NCI-H446 treated with DMSO at 0.1 percent for 48 hours (cell line): ENCODE measurements at places on chromosomes 6 and 20.

DNA sequence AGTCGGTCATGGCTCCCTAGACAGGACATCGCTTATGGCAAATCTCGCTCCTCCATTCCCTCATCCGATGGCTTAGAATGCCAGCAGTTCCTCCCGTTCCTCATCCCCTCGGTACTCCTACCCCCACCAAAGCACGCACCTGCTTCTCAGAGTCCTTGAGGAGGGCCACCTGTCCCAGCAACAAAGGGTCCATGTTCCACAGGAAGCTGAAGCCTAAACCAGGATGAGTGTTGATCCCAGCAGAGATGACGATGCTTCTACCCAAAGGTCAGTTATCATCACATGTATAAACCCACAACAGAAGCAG, 111.2 kb downstream of the THBS2 start:
- no peak for DNase-seq

DNA sequence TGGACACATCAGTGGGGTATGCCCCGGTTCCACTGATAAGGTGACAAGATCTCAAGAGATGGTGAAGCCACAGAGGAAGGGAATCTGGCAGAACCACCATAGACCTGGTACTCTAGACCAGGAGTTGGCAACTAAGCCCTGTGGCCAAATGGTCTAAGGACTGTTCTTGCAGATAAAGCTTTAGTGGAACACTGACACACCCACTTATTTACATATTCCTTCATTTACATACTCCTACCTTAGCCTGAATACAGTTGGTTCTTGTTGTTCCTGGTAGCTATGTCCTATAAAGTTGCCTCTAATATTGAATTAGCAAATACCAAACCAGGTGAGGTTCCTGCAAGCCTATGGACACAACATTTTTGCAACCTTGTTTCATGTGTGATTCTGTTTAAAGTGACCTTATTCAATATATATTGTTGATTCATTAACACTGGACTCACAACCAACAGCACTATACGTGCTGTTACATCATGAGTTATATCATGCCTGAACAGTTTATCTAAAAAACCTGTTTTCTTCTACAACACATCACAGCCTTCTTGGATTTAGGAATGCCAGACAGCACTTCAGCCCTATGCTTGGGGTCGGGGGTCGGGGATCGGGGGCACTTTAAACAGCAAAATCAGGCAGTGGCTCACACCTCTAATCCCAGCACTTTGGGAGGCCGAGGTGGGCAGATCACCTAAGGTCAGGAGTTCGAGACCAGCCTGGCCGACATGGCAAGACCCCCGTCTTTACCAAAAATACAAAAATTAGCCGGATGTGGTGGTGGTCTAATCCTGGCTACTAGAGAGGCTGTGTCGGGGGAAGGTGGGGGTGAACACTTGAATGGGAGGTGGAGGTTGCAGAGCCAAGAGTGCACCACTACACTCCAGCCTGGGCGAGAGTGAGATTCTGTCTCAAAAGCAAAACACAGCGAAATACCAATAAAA, 2.5 kb downstream of the CCDC167 start:
- DNase-seq, result no peak

DNA sequence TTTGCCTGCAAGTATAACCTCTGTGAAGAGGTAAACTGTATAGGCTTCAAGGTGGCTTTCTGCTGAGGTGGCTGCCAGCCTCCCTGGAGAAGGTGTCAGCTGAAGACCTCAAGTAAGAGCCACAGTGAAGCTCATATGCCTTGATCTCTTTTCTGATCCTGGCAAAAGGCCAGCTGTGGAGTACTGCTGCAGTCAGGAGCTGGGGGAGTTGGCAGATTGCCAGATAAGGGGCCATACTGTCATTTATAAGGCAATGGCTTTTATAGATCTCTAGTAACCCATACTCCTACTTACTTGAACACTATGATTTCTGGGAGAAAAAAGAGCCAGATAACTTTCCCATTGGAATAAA, 8.8 kb upstream of the CEP85L start:
- DNase-seq, result peak; percentile 51

DNA sequence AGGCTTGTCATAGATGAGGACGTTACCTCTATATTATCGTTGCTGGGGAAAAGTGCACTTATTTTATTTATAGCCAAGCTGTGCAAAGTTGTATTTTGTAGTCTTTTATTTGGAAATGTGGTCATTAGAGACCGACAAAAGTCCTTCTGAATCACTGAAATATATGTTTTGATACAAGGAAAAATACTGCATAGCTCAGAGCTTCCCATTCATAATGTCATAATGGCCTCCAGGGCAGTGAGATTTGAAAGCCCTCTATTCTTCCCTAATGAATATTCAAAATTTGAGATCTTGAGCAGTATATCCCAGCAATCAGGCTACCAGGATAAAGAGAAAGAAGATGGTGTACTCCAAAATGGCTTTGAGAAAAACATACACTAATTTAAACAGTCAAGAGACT, 64.6 kb downstream of the CAP2 start:
- no peak for DNase-seq

DNA sequence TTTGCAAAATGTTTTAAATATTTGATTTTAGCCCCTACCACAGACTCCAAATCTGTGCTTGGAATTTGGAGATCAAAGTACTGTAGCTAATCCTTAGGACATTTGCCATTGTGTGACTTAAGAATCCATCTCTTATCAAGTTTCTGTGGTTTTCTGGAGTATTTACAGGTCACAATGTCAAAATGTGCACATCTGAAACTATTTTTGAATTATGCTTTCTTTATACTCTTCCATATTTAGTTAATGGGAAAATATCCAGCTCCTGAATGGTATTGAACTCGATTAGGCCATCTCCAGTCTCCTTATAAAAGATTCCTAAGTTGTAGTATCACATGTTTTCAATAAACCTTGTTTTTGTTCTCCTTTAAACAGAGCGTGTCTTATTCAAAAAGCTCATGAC, 162.5 kb downstream of the KHDC1L start:
- DNase-seq, result no peak

DNA sequence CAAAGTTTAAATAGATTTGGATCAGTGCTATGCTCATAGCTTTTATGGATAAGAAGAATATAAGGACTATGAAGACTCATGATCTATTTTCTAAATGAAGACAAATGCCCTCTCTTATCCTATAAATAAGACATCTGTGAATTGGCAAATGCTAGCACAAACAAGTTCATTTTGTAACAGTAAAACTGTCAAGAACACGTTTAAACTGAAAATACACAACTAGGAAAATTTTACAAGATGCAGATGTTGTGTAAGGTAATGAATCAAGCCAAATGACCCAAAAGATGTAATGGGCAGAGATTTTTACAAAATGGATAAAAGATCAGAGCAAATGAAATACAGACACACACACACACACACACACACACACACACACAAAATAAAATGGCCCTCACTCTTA, 180.5 kb downstream of the MOXD1 start:
- no peak for DNase-seq

GRCh38 chr6:37491171-37491829, 8.4 kb downstream of the CCDC167 start:
- peak; percentile 74 for DNase-seq

- DNase-seq, result no peak
Observed at GRCh38 chr6:159013229-159013628, 13.2 kb upstream of the RSPH3 start.

DNA sequence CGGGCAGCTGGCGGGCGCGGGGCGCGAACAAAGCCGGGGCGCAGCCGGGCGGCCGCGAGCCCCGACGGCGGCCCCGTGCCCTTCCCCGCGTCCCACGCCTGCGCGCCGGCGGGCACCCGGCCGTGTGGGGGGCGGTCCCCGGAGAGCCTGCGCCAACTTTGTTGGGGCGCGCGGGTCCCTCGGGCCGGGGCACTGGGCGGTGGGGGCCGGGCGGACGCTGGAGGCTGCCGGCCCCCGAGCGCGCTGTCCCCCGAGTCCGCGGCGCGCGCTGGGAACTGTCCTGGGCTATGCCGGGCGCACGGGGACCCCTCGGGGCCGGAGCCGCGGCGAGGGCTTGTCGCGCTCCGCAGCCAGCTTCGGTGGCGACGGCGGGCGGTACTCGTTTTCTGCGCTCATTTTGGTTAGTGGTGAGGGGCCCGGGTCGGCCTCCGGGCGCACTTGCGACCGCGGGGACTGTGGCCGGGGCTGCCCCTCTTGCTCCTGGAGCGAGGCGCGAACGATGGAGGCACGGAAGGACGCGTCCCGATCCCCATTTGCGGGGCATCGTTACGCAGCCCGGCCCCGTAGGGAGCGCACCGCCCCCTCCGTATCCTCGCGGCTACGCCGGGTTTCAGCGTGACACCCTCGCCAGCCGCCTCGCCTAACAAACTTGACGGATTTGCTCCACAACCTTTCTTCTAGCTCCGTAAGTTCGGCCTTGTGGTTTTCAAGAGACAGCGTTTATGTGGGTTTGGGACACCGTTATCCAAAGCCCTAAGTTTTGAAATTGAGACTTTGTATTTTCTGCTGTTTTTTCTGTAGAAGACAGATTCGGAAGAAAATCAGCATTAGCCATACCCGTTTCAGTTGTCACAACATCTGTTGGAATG, 622 bp downstream of the SS18L1 start:
- DNase-seq, result no peak

GRCh38 chr6:97133067-97133466, 149.9 kb downstream of the MMS22L start:
- DNase-seq, result no peak

- no peak for DNase-seq
Observed at GRCh38 chr20:61802721-61803311, 262.9 kb downstream of the TAF4 start.

- peak; percentile 68 for DNase-seq
Observed at GRCh38 chr6:125781314-125781868, 9.4 kb upstream of the NCOA7 start.

GRCh38 chr20:45362804-45363610, at the start of gene SYS1:
TSS of gene SYS1 (plus strand) at chr20:45363156. CDS start at chr20:45363532, 376 bp downstream.
- DNase-seq, result peak; percentile 97

DNA sequence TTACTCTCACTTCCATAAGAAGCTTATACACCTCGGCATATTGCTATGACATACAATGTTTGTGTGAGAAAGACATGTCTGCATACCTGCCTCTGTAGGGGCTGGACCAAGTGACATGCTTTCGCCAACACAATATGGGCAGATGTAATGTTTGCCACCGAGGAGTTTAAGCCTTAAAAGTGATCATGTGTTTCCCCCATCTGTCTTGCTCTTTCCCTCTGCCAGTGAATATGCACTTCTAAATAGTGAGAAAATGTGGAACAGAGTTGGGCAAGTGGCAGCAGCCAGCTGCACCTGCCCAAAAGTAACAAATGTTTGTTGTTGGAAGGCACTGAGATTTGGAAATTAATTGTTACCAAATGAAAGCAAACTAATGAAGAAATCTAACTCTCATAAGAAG, 274.8 kb upstream of the BTBD3 start:
- DNase-seq, result peak; percentile 20

- DNase-seq, result no peak
Observed at GRCh38 chr6:150491811-150492172, 107.9 kb upstream of the PLEKHG1 start.

DNA sequence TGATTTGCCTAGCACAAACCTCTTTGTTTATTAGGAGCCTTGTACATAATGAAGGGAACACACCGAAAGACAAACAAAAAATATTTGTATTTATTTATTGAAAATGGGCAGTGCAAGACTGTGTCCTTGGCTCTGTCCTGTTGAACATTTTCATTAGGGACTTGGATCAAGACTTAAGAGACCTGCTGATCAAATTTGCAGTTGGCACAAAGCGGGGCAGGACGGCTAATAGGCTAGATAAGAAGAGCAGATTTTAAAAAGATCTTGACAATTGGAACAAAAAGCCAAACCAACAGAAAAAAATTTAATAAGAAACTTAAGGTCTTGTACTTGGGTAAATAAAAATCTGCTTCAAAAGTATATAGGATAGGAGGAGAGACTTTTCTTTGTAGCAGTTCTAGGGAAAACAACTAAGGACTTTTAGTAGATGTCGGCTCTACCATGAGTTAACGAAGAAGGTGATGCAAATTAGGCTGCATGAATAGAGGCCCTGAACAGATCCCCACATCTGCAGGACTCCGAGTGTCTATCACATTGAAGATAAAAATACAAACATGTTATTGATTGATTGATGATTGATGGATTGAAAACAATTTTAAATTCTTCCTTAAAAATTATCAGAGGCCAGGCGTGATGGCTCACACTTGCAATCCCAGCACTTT, 124.1 kb upstream of the SPACA1 start:
- no peak for DNase-seq

GRCh38 chr6:4362326-4362725, 227.0 kb upstream of the ECI2 start:
- no peak for DNase-seq

DNA sequence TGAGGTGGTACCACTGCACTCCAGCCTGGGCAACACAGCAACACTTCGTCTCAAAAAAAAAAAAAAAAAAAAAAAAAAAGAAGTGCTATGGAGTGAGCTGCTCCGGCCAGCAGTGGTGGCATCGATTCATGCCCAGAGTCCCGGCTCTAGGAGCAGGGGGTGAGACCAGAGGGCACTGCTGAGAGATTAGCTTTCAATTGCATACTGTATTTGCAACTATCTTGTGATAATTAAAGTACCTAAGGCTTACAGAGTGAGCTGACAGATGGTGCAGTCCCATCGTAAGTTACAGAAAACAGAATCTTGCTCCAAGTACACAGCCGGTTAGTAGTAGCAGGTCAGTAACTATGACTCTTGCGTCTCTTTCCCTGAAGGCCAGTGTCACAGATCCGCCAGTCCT, 31.5 kb downstream of the TMEM14B start:
- no peak for DNase-seq

DNA sequence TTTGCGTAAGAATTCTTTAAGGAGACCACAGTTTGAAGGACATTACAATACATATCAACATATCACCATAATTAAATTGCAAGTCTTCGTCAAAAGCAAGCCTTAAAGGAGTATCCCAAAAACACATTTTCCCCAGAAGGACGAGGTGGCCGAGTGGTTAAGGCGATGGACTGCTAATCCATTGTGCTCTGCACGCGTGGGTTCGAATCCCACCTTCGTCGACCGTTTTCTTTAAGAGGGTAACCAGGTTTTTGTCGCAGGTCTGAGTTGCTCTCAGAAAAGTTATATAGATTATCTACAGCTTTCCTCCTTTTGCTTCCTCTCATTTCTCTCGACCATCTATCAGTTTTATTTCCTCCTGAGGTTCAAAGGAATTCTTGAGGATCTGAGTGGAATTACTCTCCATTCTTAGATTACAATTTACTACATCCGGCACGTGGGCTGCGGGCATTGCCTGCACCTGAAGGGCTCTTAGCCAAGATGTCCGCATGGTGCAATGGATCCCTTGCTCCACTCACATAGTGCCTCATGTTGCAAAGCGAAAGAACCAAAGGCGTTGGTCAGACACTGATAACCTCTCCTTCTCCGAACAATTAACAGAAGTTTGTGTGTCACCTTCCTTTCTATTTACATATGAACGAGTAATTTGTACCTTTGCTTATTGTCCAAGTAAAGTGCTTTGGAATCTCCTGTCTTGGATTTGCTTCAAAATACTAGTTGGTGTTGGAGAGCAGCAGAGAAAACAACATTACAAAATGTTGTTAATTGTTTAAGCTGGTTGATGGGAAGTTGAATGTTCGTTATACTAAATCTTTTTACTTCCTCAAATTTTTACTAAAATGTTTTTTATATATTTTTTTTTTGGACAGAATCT, 14.0 kb downstream of the POM121L2 start:
- peak; percentile 45 for DNase-seq
